ENCODE measurements at places on chromosomes 7 and 10.

DNA sequence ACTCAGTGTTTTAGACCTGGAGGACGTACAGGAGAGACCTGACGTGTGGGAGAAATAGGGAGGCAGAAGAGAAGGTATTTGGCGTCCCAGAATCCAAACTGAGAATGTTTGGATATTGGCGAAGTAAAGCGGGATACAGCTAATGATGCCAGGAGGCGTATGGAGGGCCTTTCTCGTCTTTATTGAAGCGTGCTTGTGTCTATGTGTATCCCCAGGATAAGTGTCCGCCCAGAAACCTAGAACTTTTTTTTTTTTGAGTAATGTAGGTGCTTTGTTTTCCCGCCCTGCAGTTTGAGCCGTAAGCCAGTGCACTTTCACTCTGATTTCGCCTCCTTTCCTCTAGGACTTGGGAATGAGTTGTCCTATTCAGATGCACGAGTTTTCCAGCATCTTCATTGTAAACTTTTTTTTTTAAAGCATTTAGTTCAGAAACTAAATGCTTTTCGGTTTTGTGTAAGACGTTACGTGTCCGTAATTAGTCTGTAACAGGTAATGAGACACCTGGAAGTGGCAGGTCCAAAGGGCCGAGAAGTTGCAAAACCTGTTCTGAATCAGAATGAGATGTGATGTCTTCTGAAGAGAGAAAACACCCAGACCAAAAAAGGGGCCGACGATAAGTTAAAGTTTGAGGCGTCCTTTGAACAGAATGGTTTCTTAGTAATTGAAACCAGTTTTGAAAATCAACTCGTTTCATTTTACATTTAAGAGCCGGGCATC is 746 bp downstream of the ARL5B start:
- DNase-seq = peak; percentile 16

DNA sequence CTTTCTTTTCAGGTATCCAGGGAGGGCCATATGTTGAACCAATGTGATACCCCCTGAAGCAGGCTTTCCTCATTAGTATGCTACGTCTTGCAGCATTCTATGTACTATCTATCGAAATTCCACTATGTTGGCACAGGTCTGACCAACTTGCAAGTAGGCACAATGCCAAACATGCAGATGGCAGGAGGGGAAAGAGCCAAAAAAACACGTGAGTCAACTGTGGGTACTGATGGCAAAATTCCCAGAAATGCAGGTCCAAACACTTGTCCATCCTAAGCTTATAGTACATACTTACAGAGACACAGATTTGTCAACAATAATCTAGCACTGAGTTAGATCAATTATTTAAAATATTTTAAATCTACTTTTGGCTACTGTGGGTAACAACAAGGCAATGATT is 394.9 kb downstream of the DGKB start:
- DNase-seq = no peak

DNA sequence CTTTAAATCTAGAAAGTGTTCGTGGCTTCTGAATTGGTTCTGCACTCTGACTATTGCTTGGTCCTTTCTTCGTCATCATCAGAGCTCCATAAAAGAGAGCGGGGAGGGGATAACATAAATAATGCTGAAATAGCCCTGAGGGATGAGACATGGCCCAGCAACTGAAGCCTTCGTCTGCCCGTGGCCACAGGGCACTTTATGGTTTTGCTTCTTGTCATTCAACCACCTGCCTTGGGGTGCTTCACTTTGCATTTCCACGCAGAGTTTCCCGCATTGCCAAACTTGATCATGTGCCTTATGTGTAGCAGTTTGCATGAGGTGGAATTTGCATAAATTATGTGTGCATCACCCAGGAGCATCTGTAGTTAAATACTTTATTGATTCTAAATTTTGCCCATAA is 15.9 kb downstream of the GSTO2 start:
- no peak for DNase-seq

DNA sequence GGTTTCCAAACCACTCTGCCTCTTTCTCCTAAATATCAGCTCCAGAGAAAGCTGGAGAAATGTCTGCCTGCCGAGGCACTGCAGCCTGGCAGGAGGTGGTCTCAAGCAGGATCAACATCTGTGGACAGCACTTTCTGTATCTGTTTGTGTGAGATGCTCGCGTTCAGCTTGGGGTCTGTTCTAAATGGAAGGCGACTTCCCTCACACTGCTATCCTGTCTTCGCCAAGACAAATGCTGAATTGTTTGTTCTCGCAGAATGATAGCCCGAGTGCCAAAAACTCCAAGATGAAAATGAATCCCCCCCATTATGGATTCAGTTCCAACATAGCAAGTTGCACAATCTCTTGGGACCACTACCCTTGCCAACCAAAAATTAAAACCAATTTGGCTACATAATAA is 72.2 kb upstream of the PALS2 start:
- no peak for DNase-seq

- no peak for DNase-seq
These were observed 64.4 kb downstream of the CDK1 start for GRCh38 chr10:60842694-60843093.

GRCh38 chr10:91711885-91712680 is 79.2 kb upstream of the PPP1R3C start:
- DNase-seq = no peak

DNA sequence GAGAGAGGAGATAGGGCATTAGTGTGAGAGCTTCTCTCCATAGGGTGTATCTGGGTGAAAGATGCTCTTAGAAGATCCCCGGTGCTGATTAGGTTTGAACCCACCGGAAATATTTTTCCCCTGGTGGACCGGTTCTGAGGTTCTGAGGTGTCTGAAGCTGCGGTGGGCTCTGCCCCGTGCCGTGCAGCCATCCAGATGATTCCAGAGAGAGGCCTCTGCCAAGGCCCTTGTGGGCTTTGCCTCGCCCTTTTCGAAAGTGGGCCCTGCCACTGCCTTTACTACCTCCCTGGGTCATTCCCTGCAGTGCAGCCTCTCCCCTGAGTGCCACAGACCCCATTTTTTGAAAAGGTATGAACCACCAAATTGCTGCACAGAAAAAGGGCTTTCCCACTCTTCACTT is 2.8 kb downstream of the GIMAP8 start:
- DNase-seq = no peak

GRCh38 chr10:11611248-11612020 is at the start of gene USP6NL:
TSS of gene USP6NL (minus strand) at chr10:11611650. CDS start at chr10:11597634, 14,016 bp downstream.
- peak; percentile 53 for DNase-seq

DNA sequence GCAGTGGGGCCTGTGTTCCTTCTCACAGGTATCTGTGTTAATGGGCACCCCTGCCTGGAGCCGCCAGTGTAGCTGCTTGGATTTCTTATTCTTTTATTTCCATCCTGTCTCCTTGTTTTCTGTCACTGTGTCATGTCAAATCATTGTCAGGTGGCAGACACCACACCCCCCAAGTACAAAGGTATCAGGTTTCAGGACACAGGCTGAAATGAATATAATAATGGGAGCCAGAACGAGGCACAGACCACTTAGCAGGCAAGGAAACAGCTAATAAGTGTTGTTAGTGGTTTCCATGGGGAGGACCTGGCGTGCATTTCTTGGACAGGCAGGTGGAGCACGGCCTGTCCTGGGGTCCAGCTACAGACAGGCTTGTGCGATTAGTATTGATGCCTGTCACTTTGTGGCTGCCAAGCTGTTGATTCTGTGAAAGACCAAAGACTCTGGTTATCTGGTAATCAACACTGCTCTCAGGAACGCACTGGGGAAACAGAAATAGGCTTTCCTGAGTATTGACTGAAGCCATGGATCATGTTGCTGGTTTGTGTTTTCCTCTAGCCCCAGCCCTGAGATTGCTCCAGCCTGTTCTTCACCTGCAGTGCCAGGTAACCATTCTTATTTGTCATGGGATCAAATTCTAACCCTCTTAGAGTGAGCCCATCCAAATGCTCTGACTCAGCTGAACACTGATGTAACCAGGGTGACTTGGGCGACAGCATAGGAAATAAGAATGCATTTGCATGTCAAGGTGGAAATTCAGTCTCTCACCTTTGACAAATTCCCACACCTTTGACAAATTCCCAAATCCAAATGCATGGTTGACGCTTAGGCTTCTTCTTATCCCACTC is 1002.0 kb downstream of the LRMDA start:
- no peak for DNase-seq

DNA sequence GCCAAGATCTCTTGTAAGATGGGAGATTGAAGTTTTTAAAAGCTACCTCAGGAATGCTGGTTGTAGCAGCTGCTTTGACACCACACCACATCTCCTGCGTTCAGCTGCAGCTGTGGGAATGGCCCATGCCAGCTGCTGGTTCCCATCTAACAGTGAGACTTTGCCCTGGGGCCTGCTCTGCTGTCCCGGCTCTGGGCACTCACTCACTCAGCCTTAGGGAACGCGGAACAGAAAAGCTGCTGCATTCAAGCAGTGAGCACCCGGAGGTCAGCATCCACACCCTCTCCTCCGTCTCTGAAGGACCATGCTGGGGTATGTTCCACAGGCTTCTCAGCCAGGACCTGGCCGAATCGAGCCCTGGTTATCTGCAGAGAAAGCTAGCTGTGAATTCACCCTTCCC is 197.1 kb upstream of the CXCL12 start:
- DNase-seq = no peak

GRCh38 chr10:76442113-76442512 is 1010.7 kb downstream of the LRMDA start:
- no peak for DNase-seq

GRCh38 chr10:5544216-5544805 is 19.6 kb downstream of the CALML3 start:
- no peak for DNase-seq

- DNase-seq = no peak
These were observed 58.6 kb upstream of the OPALIN start for GRCh38 chr10:96417441-96417840.

GRCh38 chr10:35650894-35651293 is 8.8 kb upstream of the FZD8 start:
- DNase-seq = no peak

- no peak for DNase-seq
These were observed 49.6 kb upstream of the TPK1 start for GRCh38 chr7:144885478-144885877.

DNA sequence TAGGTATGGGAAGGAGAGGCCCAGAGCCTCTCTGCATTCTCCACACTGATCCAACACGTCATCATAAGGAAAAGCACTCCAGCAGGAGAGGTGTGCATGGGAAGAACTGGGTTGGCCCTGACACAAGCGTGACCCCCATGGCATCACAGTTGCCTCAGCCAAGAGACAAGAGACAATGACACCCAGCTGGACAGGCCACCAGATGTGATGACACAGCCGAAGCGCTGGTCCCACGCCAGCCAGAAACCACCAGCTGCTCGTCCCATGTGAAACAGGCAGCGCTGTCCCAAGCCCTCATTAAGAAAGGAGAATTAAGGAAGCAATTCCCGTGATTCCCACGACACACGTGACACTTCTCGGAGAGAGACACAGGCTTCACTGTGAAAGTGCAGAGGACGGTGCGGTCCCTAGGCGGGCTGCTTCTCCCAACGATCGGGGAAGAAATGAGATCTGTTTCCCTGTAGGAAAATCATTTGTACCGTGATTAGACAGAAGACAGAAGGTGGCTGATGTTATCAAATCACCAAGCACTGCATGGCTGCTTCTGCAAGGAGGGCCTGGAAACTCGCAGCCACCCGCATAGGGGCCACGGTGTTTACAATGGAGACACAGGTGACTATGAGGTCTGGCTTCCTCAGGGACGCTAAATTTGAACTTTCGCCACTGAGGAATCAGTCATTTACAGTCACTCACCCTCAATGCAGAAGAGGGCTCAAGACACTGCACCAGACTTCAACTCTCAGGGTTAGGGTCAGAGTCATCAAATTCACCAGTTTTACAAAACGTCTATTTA is 74.5 kb downstream of the DIP2C start:
- DNase-seq = no peak

GRCh38 chr10:128242641-128243040 is 116.4 kb upstream of the MKI67 start:
- no peak for DNase-seq

DNA sequence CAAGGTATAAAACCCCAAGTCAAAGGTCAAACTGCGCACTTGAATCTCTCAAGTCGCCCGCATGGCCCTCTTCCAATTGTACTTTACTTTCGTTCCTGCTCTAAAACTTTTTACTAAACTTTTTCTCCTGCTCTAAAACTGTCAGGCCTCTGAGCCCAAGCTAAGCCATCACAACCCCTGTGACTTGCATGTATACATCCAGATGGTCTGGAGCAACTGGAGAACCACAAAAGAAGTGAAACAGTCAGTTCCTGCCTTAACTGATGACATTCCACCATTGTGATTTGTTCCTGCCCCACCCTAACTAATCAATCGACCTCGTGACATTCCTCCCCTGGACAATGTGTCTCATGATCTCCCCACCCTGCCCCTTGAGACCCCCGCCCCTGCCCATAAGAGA is 35.6 kb upstream of the PIK3CG start:
- no peak for DNase-seq

GRCh38 chr10:127194599-127194998 is 1.8 kb downstream of the INSYN2A start:
- DNase-seq = no peak

DNA sequence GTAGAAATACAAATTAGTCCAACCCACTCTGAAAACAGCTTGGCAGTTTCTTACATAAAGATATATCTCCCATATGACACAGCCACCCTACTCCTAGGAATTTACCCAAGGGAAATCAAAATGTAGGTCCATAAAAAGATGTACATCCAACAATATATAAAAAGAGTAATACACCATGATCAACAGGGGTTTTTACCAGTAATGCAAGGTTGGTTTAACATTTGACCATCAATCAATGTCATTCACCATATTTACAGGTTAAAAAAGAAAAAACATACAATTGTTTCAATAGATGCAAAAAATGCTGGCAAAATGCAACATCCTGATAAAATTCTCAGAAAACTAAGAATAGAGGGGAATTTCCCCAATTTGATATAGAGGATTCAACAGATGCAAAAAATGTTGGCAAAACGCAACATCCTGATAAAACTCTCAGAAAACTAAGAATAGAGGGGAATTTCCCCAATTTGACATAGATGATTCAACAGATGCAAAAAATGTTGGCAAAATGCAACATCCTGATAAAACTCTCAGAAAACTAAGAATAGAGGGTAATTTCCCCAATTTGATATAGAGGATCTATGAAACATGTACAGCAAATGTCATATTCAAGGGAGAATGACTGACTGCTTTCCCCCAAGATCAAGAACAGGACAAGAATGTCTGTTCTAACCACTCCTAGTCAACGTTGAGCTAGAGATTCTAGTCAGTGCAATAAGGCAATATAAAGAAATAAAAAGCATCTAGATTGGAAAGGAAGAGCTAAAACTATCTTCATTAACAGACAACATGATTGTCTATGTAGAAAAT is 13.7 kb downstream of the ADAP1 start:
- no peak for DNase-seq

DNA sequence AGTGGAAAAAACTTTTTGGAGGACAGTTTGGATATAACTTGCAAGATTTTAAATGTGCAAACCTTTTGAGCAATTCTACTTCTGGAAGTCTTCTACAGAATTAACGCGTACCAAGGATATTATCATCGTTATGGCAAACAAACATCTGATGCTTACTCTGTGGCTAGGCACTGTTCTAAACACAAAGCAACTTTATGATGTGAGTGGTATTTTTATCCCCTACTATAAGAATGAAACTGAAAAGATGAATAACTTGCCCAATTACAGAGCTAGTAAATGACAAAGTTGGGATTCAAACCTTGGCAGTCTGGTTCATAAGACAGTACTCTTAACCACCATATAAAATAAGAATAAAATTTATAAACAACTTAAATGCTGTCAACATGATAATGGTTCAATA is 15.8 kb downstream of the ASZ1 start:
- DNase-seq = no peak
